ENCODE measurements at places on chromosomes 6 and 20.
A peak's percentile ranks its signal among the peaks of the same experiment; 100 is the strongest.

DNA sequence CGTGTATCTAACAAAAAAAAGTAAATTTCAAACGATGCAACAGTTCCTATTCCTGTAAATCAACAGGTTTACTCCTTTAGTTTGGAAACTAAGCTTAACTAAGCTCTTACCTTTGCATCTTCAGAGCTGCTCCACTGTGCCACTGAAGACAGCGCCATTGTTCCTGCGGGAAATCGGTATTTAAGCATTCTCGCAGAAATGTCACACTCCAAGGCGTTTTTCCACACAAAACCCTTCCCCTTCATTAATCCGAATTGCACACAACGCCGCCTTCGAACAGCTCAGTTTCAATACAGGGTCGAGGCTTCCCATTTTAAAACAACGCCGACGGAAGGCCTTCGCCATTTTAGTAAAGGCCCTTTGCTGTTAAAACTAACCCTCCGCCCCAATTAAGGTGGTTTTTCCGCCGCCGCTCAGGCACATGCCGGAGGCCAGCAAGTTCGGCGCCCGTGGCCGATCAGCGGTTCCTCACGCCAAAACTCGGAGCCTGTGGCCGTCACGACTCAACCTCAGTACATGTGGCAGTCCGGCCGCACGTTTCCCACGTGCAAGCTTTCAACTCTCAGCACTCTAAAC, 35.4 kb upstream of the SYNCRIP start:
- DNase-seq = peak; percentile 5

- DNase-seq = no peak
Measured at GRCh38 chr6:123945386-123945785, 141.7 kb downstream of the NKAIN2 start.

DNA sequence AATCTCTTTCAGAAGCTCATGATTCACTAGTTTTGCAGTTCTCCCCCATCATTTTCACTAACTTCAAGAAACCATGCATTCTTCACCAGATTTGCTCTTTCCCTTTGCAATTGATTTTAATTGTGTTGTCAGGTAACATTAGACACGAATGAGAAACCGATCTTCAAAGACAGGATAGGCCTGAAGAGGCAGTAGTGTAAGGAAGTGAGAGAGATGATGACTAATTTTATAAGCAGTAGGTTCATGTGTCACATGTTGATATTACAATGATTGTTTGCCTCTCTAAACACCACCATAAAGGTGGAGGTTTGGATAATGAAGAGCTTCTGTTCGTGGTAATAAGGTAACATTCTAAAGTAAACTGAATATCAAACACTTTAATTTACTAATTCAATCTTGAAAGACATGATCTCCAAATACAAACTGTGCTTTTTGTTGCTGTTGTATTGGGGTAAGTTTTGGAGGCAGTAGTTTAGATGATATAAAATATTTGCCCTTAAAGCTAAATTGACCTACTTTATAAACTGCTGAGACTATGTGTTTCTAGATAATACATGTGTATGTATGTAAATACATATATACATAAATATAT, 207.2 kb downstream of the PHACTR1 start:
- DNase-seq = no peak

DNA sequence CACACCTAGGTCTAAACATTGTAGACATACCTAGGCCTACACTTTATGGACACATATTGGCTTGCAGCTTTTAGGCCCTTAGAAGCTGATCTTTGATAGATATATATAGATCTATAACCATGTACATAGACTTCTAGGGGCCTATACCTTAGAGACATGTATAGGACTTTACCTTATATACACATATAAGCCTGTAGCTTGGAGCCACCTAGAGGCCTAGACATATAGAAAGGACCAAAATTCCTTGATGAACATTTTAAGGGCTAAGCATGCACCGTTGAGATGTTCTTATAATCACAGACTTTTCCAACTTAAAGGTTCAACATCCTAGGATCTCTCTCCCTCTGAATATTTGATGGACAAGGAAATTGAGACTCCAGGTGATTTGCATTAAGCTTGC, 371.7 kb upstream of the SASH1 start:
- no peak for DNase-seq

GRCh38 chr6:29425075-29425474, 10.3 kb downstream of the OR12D1 start:
- no peak for DNase-seq

DNA sequence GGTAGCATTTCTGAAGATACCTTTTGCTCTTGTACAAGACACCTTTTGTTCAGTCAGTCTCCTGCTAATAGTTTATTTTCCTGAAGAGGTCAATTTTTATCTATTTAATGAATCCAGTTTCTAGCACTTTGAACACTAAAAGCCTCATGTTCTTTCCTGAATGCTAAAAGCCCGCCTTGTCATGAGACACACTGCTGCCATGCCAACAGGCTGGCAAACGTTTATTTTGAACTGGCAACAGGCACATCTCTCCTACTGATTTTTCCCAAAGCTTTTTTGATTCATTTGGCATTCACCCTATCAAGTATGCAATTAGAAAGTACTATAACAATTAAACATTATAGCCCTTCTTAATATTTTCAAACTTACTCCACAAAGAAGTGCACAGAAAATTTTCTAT, 421.2 kb upstream of the EYS start:
- no peak for DNase-seq

- no peak for DNase-seq
Measured at GRCh38 chr20:47368301-47368700, 11.8 kb upstream of the ZMYND8 start.

- no peak for DNase-seq
Measured at GRCh38 chr6:116783852-116784251, 18.3 kb upstream of the FAM162B start.

- DNase-seq = no peak
Measured at GRCh38 chr6:70282919-70283461, 19.9 kb downstream of the COL9A1 start.

DNA sequence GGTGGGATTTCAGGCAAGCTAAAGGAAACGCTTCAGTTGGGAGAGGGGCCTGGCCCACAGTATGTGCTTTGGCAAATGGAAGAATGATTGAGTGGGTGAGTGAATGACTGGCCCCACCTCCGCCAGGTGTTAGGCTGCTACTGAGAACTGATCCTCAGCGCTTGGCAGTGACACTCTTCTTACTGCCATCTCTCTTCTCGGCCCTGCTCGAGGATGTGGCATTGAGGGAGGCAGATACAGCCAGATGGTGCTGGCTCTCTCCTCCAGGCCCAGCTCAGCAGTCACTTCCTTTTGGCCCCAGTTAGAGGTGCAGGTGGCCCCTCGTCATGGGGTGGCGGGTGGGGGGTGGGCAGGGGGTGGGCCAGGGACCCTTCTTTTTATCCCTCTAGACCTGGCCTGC, 38.9 kb upstream of the KCNK5 start:
- no peak for DNase-seq

DNA sequence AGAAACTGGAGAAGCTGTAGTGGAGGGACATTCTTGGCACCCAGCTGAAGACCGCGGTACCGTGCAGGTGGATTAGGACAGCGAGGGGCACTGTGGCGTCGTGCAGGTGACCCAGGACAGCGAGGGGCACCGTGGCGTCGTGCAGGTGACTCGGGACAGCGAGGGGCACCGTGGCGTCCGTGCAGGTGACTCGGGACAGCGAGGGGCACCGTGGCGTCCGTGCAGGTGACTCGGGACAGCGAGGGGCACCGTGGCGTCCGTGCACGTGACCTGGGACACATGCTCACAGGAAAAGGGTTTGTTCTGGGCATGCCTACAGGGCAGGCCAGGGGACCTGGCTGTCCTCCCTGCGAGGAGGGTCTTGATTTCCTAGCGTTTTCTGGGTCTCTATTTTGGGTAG, 29.2 kb upstream of the SMOC2 start:
- DNase-seq = no peak

DNA sequence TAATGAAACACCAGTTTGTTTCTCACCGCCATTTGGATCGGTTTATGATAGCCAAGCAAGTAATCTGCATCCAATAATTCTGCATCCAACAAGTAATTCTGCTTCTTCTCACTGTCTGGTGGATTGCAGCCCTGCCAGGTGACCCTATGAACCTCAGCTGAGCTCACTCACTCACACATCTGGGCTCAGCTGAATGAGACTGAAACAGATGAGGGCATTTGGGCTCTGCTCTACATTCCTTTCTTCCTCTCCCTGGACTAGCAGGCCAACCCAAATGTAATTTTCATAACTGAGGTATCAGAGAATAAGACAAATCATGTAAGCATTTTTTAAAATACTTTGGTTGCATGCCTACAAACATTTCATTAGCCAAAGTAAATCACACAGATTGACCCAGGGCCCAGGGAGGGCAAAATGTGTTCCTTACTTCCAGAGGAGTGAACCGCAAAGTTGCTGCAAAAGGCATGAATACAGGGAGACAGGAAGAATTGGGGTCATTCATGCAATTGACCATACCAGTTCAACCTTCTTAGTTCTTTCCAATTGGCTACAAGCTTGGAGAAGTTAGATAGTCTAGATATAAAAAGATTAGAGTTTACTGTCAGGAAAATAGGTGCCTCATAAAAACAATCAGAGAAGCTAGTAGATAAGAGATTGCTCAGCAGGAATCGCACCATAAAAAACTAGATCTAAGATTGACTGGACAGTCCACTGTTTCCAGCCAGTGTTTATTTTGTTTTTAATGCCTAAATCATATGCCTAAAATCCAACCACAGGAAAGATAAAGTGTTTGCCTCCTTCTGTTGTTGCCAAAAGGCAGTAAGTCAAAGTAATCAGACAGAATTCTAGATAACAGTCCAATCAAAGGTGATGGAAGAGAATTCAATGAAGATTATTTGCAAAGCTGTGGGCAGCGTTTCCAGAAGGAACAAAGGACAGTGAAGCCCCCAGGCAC, 43.7 kb downstream of the CBLN4 start:
- DNase-seq = no peak

DNA sequence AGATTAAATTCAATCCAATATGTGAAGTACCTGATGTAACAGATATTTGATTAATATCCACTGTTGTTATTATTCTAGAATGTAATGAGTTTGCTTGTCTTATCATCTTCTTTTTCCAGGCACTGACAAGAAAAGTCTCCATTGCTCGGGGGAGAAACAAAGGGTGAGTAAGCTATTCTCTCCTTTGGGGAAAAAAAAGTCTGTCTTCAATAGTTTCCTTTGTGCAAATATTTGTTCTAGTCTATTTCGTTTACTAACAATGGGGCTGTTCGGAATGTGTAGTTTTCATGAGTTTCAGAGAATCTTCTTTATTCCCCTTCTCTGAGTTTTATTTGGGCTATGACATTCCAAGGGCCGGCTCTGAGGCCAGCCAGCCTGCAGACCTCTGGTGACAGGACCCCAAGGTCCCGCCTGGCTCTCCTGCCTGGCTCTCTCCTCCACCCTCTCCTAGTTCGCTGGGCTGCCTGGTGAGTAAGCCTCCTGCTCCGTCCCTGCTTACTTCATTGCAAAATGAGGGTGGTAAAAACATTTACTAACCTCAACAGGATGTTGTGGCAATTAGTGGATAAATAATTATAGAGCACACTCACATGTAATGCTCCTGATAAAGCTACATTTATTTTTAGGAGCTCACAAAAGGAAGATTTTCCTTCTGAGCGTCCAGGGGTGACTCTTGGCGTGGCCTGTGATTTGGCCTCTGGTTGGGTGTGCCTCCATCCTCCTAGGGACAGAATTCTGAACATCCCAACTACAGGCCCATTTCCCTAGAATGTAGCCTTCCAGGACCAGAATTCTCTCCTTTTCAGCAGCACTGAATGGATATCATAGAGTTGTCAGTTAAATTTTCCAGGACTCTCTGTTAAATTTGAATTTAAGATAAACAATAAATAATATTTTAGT, 43.1 kb upstream of the SNX9 start:
- DNase-seq = no peak

GRCh38 chr20:61991476-61991875, 74.2 kb downstream of the TAF4 start:
- no peak for DNase-seq

GRCh38 chr20:56952258-56953047, 314.0 kb downstream of the BMP7 start:
- no peak for DNase-seq

GRCh38 chr20:4169360-4170190, 154.2 kb upstream of the RNF24 start:
- DNase-seq = no peak

DNA sequence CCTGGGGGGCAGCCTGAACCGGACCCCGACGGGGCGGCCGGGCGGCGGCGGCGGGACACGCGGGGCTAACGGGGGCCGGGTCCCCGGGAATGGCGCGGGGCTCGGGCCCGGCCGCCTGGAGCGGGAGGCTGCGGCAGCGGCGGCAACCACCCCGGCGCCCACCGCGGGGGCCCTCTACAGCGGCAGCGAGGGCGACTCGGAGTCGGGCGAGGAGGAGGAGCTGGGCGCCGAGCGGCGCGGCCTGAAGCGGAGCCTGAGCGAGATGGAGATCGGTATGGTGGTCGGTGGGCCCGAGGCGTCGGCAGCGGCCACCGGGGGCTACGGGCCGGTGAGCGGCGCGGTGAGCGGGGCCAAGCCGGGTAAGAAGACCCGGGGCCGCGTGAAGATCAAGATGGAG, 636 bp downstream of the SRF start:
- no peak for DNase-seq

DNA sequence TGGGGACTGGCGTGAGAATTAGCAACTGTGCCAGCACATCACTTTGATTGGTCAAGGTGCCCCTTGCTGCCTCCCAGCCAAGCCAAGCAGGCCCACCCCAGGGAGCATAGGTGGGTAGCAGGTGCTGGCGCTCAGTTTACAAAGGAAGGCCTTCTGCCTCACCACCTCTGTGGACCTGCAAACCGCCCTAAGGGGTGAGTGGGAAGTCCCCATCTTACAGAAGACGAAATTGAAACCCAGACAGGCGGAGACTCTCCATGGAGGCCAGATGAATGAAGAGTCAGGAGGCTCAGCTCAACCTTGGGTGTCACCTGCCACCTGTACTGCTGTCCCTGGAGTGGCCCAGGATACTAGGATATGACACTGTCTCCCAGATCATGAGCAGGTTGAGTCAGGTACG, 21.5 kb upstream of the MAS1L start:
- no peak for DNase-seq

DNA sequence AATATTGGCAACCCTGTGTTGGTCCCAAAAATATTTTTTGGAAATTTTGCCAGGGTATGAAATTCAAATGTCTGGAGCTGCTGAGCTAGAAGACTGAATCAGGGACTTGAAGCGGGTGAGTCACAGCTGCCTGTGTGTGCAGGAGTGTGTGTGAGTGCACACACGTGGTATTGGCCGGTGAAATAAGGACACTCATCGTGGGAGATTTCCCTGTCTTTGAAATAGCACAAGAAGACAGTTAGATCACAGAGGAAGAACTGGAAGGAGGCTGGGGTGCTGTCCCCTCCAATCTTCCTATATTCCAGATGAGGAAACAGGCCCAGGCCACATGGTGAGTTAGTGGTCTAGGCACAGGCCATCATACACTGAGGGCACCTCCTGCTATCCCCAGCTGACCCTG, 123.8 kb upstream of the MLN start:
- no peak for DNase-seq

DNA sequence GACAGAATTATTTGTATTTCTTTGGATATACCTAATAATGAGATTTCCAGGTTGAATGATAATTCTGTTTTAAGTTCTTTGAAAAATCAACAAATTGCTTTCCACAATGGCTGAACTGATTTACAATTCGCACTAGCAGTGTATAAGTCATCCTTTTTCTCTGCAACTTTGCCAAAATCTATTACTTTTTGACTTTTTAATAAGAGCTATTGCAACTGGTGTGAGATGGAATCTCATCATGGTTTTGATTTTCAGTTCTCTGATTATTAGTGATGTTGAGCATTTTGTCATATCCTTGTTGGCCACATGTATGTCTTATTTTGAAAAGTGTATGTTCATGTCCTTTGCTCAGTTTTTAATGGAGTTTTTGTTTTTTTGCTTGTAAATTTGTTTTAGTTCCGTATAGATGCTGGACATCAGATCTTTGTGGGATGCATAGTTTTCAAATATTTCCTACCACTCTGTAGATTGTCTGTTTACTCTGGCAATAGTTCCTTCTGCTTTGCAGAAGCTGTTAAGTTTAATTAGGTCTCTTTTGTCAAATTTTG, 409.8 kb upstream of the CITED2 start:
- DNase-seq = no peak
